CD8-positive, alpha-beta T cell (primary cell): ENCODE measurements at places on chromosomes 12 and 14.

GRCh38 chr12:113464452-113464775 lies 7.3 kb downstream of the LHX5 start:
- DNase-seq: no peak

DNA sequence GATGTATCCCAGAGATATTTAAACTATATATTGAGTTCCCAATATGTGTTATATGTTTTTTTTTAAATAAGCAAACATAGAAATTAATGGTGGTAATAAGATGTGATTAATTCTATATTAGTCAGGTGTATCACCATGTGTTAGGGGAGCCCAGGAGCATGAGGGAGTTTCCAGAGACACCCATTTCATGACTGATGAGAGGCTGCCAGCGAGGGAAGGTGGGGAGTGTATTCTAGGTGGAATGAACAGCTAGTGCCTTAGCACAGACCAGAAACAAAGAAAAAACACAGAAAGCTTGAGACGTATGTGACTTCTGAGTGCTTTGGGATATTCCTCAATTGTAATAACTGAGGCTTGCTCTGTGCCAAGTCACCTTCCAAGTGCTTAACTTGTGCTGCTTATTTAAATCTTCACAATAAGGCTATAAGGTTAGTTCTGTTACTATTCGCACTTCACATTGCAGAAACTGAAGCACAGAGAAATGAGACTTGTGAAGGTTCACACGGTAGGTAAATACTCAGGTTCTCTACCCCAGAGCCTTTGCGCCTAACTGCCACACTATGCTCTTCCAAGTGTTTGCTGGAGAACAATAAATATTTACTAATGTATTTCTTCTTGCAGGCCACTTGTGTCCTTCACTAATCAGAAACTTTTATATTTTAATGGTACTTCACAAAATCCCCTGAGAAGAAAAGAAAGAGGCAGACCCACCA lies 17.9 kb upstream of the MGP start:
- no peak for DNase-seq

- no peak for DNase-seq
Measured at GRCh38 chr12:28294300-28294699, 104.0 kb downstream of the CCDC91 start.

DNA sequence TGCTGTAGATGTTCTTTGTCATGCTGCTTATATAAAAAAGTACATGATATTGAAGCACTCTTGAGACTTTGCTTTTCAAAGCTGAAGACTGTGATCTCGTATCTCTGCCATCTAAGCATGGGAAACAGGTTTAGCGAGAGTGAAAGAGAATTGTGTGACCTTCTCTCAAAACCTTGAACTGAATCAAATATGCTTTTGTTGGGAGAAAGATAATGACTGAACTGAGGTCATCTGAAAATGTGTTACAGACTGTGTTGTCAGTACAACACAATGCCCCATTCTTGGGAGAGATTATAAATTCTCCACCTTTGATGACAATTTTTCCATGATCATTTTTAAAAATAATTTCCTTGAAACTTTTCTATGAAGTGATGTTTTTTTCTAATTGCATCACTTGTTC lies 272.1 kb upstream of the SEL1L start:
- no peak for DNase-seq

- peak; percentile 64 for DNase-seq
Measured at GRCh38 chr12:442235-442884, 17.4 kb upstream of the B4GALNT3 start.

- DNase-seq: no peak
Measured at GRCh38 chr14:55434805-55435174, 5.6 kb downstream of the TBPL2 start.

DNA sequence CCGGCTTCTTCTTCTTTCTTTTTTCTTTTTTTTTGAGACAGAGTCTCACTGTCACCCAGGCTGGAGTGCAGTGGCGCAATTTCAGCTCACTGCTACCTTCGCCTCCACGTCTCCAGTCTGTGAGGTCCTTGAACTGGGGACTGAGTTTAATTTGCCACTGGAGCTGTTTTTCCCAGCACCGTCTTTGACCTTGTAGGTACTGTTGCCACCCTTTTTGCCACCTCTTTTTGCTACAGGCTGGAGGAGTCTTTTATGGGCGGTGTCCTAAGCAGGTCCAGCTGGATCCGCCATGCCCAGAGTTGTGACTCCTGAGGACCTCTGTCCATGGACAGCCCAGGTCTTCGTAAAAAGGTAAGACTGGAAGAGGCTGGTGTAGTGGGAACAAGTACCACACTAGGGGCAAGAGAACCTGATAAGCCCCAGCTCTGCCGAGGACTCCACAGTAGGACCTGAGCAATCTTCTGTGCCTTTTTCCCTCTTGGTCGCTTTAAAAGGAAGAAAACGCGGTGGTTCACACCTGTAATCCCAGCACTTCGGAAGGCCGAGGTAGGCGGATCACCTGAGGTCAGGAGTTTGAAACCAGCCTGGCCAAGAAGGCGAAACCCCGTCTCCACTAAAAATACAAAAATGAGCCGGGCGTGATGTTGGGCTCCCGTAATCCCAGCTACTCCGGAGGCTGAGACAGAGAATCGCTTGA lies 946 bp downstream of the RNU4-2 start:
- DNase-seq: peak; percentile 1

- no peak for DNase-seq
Measured at GRCh38 chr12:18402872-18403611, 141.7 kb downstream of the PIK3C2G start.

GRCh38 chr14:75549169-75549568 lies 26.9 kb downstream of the BATF start:
- no peak for DNase-seq

GRCh38 chr12:19884021-19884492 lies 444.8 kb downstream of the AEBP2 start:
- DNase-seq: no peak

DNA sequence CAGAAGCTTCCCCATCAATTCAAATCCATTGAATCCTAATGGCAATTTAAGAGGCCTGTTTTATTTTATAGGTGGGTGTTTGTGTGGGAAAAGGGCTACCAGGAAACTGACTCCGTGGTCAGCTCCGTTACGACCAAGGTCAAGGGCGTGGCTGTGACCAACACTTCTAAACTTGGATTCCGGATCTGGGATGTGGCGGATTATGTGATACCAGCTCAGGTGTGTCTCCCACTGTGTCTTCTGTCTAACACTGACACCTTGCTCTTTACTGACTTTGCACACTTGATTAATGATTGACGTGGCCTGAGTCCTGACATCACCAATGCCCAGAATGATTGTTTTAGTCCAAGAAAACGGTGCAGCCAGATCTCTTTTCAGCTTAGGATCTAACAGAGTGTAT lies 7.1 kb downstream of the P2RX4 start:
- no peak for DNase-seq

- peak; percentile 33 for DNase-seq
Measured at GRCh38 chr12:24902511-24903328, 46.2 kb downstream of the BCAT1 start.

- DNase-seq: no peak
Measured at GRCh38 chr12:58034712-58035111, 93.3 kb downstream of the ATP23 start.

DNA sequence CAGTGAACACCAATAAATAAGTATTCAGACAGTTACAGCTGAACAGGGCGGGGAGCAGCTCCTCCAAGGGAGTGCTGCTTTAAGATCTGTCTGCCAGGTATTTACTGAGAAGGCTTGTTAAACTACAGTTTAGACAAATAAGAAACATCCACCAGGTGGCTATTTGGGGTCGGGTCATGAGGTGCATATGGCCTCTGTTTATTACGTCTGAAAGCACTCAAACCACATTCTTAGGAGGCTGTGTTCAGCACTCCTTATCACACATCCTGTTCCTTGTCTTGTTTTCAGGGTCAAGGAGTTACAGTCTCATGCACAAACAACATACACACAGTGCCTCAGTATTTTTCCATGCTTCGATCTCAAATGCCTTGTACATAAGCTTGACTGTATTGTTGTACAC lies 78.8 kb downstream of the KCNMB4 start:
- no peak for DNase-seq

- DNase-seq: no peak
Measured at GRCh38 chr12:50090391-50090790, 5.2 kb downstream of the SMARCD1 start.

- DNase-seq: no peak
Measured at GRCh38 chr12:82242729-82243128, 115.5 kb downstream of the CCDC59 start.

DNA sequence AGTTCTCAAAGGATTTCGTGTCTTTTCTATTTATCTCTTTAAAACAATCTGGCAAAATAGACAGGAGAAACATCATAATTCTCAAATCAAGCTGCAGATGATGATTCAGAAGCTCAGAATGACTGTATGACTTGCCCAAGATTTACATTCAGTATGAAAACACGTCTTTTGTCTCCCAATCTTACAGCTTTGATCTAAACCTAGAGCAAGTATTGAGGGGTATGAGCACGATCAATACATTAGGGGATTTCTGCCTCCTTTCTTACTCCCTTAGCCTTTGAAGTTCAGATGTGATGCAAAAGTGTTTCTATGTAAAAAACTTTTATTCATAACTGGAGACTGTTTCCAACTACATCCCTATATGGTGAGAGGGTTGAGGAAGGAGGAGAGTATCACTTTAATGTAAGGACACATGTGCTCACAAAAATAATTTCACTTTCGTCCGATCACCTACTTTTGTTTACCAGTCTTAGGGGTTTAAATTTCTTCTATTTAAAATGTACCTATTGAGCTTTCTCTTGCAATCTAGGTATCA lies 454.8 kb downstream of the TMTC2 start:
- DNase-seq: no peak

- peak; percentile 50 for DNase-seq
Measured at GRCh38 chr14:105375635-105376057, 22.7 kb upstream of the TEX22 start.

DNA sequence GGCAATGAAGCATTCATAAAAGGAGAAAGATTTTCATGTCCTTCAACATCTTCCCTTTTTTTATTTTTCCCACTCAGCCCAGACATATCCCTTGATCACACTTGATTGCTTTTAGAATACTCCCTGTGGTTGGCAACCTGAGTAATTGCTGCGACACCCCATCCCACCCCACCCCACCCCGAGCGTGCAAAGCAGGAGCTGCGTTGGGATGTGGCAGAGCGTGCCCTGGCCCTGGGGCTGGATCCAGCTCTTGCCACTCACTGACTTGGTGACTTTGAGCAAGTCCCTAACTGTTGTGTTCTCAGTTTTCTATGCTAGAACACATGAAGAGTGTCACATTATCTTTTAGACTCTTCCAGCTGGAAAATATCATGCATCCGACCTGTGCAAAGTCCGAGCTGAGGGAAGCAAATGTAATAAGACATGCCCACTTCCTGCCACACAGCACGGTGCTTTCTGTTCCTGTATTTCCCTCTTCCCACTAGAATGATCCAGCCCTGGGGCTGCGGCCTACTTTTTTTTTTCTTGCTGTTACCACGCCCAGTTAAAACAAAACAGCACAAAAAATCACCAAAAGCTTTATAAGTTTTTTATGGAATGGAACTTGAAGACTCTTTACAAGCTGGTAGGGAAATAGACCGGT lies 4.0 kb downstream of the ASCL4 start:
- no peak for DNase-seq

GRCh38 chr12:120886199-120887018 lies 17.7 kb downstream of the SPPL3 start:
- DNase-seq: no peak

- no peak for DNase-seq
Measured at GRCh38 chr12:52277486-52278245, 3.2 kb downstream of the KRT86 start.

- no peak for DNase-seq
Measured at GRCh38 chr12:59634254-59634653, 38.4 kb downstream of the SLC16A7 start.

DNA sequence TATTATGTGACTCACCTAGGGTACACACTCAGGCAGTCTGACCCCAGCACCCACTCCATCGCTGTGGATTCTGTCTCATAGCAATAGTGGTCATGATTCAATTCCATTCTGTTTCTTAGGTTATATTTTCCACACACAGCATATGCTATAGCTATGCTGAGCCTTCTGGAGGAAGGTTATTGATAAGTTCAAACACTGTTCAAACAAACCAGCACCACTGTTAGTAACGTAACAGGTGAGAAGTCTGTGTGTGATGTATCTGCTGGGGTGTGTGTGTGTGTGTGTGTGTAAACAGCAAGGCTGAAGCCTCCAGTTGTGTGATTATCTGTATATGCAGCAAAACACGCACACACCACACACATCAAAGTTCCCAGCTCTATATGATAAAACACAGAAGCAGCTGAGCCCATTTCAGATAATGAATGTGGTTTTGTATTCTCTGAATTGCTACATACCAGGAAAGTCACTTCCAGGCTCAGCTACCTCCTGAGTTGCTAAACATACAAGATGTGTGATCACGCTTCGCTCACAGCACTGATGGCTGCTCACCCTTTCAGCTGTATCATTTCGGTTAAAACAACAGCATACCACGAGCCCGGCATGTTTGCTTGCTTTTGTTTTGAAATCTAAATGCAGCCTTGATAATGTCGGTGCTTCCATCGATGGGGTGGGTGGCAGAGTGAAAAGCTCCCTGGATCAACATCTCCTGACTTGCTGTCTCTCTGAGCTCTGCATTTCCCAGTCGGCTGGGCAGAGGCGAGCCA lies 6.8 kb upstream of the SYNE3 start:
- no peak for DNase-seq

GRCh38 chr12:109651596-109651995 lies 62.0 kb upstream of the FAM222A start:
- no peak for DNase-seq

- DNase-seq: no peak
Measured at GRCh38 chr14:52119030-52119429, 50.2 kb upstream of the NID2 start.

DNA sequence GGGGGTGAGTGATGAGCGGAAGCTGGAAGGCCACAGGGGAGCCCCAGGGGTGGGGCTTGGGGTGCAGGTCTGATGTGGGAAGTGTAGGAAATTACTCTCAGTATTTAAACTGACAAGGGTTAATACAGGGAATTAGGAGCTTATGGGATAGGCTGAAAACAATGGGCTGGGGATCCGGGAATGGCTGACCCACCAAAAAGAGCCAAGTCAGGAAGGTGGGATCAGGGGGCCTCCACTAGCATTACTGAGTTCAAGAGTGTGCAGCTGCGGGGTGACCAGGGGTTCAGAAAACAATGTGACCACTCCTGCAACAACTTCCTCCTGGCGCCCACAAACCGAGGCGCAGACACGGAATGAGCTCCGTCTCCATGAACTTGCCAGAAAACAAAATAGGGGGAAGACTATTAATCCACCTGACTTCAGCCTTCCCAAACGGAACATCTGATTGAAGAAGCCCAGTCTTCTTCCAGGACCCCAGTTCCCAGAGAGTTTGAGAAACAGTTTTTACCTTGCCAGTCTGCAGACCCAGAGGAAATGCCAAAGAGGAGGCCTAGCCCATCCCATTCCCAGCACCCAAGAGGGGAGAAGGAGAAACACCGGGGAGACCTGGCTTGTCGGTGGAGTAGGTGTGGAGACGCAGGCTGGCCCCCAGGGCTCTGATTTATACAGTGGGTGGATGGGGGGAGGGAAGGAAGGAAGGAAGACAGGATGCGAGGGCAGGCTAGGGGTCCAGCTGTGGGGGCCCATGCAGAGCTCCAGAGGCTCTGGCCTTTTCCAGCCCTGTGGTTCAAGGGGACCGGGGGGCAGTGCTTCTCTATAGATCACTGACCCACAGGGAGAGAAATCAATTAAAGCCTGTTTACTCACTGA lies 16.5 kb upstream of the YY1 start:
- no peak for DNase-seq
